ENCODE measurements at places on chromosomes 11 and 22.

DNA sequence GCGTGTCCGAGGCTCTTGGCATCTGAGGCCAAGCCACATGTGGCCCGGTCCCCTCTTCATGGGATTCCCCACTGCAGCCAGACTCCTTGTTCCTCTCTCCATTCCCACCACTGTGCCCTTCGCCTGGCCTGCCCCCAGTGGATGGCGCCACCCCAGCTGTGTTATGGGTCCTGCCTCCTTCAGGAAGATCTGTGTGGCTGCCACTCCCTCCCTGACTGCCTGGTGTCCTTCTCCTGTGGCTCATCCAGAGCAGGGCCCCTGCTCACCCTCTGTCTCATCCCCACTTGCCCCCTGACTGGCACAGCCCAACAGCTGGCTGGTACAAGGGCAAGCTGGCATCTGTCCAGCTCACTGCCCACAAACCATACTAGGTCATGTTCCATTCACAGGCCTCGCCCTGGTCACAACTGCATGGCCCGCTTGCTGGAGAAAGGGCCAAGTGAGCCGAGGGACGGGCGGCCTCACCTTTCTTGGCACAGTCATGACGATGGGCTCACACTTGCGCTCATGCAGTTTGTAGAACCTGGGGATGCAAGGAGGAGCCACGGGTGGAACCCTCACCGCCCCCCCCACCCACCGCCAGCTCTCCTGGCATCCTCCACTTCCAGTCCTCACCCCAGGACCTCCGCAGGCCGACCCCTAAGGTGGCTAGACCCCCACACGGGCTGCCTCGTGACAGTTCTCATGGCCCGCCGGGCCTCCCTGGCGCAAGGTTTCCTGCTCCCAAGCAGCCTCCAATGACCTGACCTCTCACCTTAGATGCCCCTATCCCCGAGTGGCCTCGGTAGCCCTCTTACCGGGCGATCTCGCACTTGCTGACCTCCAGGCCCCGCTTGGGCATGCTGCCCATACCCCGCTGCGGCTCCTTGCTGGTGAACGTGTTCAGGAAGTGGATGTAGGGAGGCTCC, 2.1 kb upstream of the PTPRCAP start:
- no peak for DNase-seq

GRCh38 chr22:36022162-36022561, 6.5 kb downstream of the RBFOX2 start:
- no peak for DNase-seq

- DNase-seq, result no peak
These were observed 4.5 kb upstream of the TIMP3 start for GRCh38 chr22:32796865-32797573.

GRCh38 chr11:79160791-79161403, 279.9 kb downstream of the TENM4 start:
- no peak for DNase-seq

GRCh38 chr22:47032956-47033647, 270.7 kb downstream of the TBC1D22A start:
- no peak for DNase-seq
